Aorta (tissue), 5 donors: ENCODE measurements at places on chromosomes 7 and 10. TPM values are rescaled to one million over a fixed set of nuclear protein-coding genes. Genes with fewer than 3 reads are reported as not detected.

Gene GRM3
- not detected for polyA plus RNA-seq

Gene PIK3AP1
- polyA plus RNA-seq = 1.9 TPM

Gene SLIT1
- polyA plus RNA-seq = 0.13 TPM

Gene MGAM2
- polyA plus RNA-seq = 0.03 TPM

Gene WDR86
- polyA plus RNA-seq = 0.18 TPM

Gene ZNF282
- 8.9 TPM for polyA plus RNA-seq

Gene SLC26A4
- polyA plus RNA-seq = 1.4 TPM

Gene UBTD1
- 10.1 TPM for polyA plus RNA-seq

Gene TMEM176A
- 43.3 TPM for polyA plus RNA-seq

Gene PTF1A
- not detected for polyA plus RNA-seq

Gene CFAP70
- polyA plus RNA-seq = 2.8 TPM

Gene DRGX
- polyA plus RNA-seq = not detected

Gene EEF1AKMT2
- polyA plus RNA-seq = 9.6 TPM

Gene CPA2
- polyA plus RNA-seq = 2.8 TPM

Gene SVIL
- polyA plus RNA-seq = 68.4 TPM
